ENCODE measurements at places on chromosomes 5 and 9.

DNA sequence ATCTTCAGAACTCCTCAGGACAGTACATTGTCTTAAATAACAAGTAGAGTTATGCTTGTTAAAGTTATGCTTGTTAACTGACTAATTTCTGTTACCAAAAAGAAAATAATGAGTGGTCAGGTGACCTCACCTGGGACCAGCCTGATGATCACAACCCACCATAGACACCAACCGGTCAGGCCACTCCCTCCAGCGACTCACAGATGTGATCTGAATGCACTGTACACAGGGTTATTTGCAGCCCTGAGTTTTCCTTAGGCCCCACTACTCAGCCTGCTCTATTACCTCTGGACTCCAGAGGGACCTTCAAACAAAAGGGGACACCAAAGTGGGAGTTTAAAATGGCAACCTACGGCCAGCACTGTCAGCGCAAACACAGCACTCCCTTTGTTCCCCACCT is 55.3 kb downstream of the ARSB start:
- no peak for DNase-seq

DNA sequence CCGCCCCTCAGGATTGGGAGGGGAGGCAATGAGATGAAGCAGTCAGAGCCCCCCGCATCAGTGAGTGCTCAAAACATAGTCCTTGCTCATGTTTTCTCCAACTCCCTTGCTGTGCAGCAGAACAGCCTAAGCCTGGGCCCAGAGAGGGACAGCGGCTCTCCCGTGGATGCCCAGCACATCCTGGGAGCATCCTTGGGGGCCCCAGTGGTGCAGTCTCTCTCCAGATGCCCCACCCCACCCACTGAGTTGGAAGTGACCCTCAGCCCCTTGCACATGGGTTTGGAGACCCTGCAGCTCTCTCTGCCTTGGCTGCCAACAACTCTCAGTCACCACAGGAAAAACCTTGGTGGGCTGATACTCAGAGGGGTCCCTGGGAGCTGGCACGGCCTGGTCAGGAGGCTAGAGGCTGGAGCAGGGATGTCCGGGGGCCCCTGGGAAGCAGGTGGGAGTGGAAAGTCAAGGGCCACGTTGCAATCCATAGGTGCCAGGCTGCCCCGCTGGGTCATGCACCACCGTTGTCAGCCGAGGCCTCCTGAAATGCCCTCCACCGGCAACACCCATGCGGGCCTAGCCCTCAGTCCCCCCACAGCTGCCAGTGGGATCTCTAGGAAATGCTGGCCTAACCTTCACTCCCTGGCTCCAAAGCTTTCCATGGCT is 242.5 kb downstream of the PBX3 start:
- DNase-seq, result no peak

DNA sequence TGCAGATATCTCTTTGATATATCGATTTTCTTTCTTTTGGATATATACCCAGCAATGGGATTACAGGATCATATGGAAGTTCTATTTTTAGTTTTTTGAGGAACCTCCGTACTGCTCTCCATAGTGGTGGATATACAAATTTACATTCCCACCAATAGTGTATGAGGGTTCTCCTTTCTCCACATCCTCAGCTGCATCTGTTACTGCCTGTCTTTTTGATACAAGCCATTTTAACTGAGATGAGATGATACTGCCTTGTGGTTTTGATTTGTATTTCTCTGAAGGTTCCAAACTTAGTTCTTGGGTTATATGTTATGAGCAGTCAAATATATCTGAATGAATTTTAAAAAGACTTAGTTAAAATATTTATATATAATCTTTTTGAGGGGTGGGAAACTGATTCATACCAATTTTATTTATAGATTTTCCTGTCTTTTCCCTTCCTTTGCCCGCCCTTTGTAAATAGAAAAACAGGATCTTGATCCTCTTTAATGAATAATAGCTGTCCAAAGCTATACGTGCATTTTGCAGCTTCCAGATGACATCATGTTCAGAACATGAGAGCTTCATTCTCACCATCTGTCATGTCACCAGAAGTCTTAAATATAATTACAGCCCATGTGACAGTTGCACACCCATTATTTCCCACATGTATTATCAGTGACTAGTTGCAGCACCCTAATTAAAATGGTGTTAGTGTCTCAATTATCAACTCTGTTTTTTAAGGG is 6.2 kb upstream of the ARHGEF28 start:
- DNase-seq, result no peak

DNA sequence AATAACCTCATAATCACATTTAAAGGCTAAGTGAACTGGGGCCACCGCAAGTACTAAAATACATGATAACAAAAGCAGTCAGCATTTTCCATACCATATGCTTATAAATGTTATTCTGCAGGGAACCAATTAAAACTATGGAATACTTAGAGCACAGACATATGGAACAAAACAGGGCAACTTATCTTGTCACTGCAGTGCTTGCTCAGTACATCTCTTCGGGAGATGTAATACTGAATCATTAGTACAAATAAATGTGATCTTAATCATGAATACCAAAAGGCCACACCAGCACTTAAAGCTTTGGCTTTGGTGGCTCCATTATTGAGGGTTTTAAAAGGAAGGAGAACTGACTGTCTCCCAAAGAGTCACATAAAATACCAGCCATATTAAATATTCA is 32.1 kb downstream of the PRUNE2 start:
- DNase-seq, result no peak

DNA sequence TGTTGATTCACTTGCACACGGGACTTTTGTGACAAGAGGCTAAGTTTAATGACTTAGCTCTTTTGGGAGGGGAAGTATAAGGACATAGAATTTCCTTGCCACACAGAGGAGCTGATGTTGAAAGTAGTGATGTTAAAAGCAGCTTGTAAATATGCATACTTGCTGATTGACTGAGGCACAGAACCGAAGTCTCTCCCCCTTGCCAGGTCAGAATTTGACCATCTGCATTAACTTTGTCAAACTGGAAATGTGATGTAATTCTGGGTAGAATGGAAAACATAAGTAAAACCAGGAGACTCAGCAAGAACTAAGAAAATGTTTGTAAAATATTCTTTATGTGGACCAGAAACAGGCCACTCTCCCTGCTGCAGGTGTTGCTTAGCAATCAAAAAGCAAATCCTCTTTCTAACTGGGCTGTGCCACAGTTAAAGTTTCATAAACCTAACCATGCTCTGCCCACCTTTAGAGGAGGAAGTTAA is 284.2 kb downstream of the NR3C1 start:
- DNase-seq, result no peak

DNA sequence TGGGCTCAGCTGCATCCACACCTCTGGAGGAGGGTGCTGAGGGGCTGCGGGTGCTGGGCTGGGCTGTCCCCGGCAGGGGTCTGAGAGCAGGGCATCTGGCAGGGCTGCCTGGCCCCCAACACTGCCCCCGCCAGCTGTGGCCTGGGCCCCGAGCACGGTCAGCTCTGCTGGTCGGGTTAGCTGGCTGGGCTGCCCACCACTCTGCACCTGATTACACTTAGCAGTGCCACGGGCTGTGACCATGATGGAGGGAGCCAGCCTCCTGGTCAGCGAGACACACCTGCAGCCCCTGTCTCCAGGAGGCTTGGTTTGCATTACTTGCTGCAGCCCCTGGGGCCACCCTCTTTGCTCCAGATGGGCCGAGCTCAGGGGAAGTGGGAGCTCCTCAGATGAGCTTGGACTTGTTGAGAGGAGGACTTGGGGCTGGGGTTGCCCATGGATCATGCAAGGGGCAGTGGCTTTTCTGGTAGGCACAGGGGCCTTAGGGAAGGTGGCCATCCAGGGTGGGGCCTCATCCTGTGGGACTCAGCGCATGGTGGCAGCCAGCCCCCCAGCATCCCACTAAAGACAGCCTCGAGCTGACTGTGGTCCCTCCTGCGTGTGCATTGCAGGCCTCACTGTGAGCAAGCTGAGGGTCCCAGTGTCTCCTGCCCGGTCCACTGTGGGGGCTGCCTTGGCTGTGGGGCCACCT is 132.0 kb upstream of the FAM120A start:
- no peak for DNase-seq

Measured in thymus (tissue), 14 donors.